ENCODE measurements at places on chromosomes 13 and 19.

DNA sequence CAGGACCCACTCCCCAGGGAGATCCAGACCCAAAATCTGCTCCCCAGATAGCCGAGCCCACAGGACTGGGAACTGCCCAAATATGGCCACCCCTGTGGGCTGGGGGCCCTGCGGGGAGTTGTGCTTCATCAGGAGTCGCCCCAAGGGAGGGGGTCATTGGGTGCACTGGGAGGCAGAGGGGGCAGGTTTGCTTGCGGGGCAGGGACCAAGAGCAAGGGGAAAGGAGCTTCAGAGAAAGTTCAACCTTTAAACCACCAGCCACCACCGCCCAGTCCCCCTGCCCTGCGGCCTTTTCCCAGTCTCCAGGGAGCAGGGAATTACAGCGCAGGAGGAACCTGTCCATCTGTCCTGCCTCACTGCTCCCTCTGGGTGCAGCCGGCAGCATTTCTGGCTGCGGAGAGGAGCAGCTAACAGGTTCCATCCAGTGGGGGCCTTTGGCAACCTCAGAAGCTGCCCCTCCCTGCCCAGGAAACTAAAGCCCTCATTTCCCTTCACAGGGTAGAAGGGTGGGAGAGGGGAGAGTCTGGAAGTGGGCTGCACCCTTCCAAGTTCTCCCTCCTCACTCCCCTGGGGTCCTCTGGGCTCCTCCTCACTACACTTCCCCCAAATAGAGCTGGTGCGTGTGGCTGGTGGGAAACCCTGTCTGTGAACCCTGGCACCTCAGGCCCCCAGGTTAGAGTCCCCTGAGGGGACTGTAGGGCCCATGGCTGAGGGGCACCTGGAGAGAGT lies 13.8 kb upstream of the ASF1B start:
- no peak for DNase-seq

- no peak for DNase-seq
Measured at GRCh38 chr19:41401483-41401882, 3.9 kb downstream of the BCKDHA start.

DNA sequence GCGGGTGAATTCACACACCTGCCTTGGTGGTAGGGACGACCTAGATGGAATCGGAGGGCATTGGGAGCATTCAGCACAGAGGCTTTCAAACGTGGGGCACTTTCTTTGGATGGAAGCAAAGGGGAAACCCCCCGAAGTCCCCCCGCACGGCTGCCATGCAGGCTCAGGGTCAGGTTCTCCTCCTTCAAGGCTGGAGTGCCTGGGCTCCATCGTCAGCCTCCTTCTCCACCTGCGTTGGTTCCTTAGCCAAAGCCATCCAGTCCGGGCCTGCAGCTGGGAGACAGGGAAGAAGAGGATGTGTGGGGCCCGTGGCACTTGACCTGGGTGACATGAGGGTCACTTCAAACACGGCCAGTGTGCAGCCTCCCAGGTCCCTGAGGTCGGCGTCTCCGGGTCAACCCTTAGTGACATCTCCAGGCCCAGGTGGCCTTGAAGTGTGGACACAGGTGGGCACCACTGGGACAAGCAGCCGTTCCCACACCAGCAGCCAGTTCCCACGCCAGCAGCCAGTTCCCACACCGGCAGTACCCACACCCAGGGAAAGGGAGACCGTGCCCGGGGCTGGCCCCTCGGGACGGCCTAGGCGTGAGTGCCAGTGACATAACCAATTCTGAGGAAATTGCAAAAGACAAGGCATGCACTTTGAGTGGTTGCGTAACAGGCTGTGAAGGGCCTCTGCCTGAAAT lies 116.0 kb downstream of the SOX1 start:
- DNase-seq = no peak

DNA sequence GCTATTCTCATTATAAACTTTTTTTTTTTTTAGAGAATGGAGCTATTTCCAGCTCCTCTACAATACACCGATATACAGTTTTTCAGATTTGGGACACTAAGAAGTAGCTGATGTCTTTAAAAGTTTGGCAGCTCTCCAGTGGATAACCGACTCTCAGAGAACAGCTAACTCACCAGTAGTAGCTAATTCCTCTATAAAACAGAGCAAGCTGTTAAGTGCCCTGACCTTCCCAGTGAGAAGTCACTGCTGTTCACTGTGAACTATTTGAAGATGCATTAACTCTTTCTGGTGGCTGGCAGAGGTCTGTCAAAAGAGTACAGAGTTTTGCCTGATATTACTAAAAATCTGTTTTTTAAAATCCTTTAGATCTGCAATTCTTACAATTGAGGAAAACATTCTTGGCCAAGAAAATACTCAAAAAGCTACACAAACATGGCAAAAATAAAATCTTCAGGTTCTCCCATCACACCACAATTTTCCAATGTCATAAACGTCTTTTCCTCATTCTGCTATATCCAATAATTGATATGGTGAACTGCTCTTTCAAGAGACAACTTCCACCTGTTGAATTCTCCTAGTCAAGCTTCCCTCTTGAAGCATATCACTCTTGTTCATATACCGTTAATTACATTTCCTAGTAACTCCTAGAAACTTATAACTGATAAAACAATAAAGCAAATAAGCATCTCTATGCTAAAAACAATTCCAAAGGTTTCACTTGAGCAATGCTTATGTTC lies 44.2 kb downstream of the TBC1D4 start:
- DNase-seq = no peak

DNA sequence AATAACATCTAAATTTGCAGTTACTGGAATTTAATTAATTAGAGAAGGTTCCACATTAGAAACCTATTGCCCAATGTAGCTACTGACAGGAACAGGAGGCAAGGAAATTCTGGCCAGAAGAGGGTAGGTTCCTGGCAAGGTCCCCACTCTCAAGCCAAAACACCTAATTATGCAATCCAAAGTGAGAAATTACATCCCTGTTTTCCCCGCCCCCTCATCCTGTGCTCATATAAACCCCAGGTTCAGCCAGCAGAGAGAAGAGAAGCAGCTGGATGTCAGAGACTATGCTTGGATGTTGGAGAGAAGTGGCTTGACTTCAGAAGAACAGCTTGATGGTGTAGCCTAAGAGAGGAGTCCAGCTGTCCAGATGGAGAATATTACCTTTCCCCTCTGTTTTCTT lies 951.3 kb upstream of the PRR20A start:
- DNase-seq = no peak

- no peak for DNase-seq
Measured at GRCh38 chr13:106963151-106963550, 395.2 kb upstream of the ARGLU1 start.

DNA sequence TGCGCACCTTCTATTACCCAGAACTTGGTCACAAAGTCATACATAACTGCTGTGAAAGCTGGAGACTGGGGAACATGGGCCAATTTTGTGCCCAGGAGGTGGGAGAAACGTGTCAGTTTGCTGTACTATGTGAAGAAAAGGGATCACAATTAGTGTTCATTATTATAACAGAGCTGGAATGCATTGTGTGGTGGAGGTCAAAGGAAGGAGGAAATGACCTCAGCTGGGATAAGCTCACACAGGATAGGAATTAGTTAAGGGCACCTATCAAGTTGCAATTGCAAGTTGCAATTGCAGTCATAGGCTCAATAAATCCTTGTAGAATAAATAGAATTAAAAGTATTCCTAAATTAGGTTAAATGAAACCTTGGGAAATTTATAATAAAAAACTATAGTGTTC lies 103.9 kb upstream of the OBI1 start:
- DNase-seq = no peak

GRCh38 chr19:38304866-38305429 lies 897 bp downstream of the C19orf33 start:
- DNase-seq = no peak

DNA sequence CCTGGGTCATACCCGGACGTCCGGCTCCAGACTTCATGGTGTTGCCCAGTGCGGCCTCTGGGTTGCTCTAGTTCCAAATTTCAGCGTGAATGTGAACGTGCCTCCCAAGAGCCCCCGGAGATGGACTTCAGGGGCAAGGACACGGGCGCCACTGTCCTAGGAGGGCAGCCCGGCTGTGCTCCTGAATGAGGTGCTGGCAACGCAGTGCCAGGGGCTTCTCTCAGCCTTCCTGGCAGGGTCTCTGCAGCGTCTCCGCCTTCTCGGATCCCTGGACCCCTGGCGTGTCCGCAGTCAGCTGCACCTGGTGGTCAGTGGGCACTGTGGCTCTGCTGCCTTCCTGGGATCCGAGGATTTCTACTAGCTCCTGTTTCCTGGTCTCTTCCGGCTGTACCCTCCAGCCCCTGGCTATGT lies 101.7 kb upstream of the MCF2L start:
- DNase-seq = no peak

GRCh38 chr13:49951754-49952535 lies 15.8 kb upstream of the SPRYD7 start:
- DNase-seq = no peak

DNA sequence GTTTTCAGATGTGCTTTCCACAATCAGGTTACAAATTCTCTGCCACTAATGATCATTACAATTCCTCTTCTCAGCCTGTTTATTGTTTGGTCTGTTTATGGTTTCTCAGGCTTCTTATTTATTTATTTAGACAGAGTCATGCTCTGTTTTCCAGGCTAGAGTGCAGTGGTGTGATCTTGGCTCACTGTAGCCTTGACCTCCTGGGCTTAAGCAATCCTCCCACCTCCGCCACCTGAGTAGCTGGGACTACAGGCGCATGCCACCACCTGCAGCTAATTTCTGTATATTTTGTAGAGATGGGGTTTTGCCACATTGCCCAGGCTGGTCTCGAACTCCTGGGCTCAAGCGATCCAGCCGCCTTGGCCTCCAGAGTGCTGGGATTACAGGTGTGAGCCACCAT lies 2.1 kb upstream of the ZSCAN5A start:
- DNase-seq = no peak

GRCh38 chr13:75760131-75761021 lies 124.2 kb downstream of the LMO7 start:
- DNase-seq = no peak

GRCh38 chr19:40358773-40359172 lies 10.3 kb downstream of the PLD3 start:
- no peak for DNase-seq

DNA sequence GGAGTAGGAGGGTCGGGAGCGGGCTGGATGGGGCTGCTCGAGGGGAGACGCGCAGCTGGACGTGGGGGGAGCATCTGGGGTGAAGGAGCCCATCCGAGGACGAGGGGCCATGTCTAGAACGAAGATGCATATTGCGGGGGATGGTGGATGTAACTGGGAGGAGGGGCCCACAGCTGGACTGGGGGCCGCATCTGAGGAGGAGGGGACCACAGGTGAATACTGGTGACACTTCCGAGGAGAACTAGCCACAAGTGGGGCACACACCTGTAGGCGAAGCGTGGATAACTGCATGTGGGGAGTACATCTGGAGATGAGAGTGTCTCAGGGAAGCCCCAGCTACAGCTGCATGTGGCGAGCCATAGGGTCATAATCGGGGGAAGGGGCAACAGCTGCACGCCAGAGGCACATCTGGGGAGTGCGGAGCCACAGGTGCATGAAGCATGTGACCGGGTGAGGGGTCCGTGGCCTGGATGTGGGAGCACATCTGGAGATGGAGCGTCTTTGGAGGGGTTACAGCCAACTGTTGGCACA lies 402 bp downstream of the ZSWIM9 start:
- no peak for DNase-seq

GRCh38 chr13:48066310-48066989 lies 28.5 kb downstream of the MED4 start:
- peak; percentile 25 for DNase-seq

- DNase-seq = no peak
Measured at GRCh38 chr19:11324748-11325389, 14.6 kb downstream of the RAB3D start.

GRCh38 chr13:76398425-76398824 lies 487.8 kb downstream of the KCTD12 start:
- no peak for DNase-seq

DNA sequence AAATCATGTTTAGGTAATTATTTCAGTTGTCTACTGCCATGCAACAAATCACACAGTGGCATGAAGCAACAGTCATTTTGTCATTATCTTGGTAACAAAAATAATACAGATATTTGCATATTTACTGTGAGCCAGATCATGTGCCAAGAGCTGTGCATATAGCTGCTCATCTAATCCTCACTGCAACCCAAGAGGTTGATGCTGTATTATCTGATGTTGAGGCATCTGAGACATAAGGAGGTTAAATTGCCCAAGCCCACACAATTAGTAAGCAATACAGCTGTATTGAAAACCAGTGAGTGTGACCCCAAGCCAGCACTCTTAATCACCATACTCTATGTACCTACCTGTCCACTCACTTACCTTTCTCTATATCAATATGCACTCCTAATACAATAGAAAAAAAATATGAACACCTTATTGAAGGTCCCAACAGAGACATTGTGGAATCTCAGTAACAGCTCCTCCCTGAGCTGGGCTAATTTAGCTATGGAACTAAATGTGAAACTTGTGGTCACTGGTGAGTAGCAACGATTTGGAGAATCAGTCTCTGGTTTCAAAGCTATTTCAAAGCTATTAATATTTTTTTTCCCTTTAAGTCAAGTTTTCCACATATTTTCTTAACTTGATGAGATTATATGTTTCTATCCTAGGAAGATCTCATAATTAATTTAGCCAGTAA lies 185.2 kb downstream of the KLF12 start:
- DNase-seq = no peak

- DNase-seq = no peak
Measured at GRCh38 chr19:21128901-21129698, 12.7 kb upstream of the ZNF431 start.

DNA sequence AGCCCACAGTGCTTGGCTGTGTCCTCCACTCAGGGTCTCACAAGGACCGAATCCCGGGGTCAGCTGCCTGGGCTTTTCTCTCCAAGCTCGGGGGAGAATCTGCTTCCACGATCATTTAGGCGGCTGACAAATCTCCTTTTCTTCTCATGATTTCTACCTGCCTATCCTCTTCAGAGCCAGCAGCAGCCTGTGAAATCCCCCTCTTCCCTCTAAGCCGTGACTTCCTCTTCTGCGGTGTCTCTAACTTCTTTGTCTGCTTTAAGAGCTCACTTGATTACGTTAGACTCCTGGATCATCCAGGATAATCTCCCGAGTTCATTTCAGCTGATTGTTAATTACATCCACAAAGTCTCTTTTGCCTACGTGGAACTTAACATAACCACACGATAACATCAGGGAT lies 22.5 kb upstream of the ZNF845 start:
- no peak for DNase-seq

DNA sequence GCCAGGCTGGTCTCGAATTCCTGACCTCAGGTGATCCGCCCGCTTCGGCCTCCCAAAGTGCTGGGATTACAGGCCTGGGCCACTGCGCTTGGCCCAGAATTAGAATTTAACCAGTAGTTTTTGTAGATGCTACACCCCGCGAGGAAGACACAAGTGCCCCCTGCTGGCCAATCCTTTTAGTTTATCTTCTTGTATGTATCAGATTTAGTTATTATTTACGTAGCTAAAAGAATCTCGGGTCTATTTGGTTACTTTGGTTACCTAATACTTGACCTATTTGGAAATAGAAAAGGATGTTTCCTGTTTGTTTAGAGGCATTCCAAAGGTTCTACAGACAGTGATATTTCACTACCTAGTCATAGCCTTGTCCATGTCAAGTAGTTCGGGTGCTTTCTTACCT lies 22.0 kb downstream of the MUC16 start:
- no peak for DNase-seq
